ENCODE measurements at places on chromosomes 13 and 19.

- peaks cover 50% of the 10 kb centered on the region for H3K4me1 ChIP-seq
- H3K36me3 ChIP-seq = peaks cover 3% of the 10 kb centered on the region
- H3K27me3 ChIP-seq = no peaks in the 10 kb centered on the region
- H3K27ac ChIP-seq = peak overlapping the region; percentile 94
- no peak overlapping the region for H3K4me3 ChIP-seq
These were observed 33.4 kb downstream of the ABCC4 start for GRCh38 chr13:95267662-95268342.

DNA sequence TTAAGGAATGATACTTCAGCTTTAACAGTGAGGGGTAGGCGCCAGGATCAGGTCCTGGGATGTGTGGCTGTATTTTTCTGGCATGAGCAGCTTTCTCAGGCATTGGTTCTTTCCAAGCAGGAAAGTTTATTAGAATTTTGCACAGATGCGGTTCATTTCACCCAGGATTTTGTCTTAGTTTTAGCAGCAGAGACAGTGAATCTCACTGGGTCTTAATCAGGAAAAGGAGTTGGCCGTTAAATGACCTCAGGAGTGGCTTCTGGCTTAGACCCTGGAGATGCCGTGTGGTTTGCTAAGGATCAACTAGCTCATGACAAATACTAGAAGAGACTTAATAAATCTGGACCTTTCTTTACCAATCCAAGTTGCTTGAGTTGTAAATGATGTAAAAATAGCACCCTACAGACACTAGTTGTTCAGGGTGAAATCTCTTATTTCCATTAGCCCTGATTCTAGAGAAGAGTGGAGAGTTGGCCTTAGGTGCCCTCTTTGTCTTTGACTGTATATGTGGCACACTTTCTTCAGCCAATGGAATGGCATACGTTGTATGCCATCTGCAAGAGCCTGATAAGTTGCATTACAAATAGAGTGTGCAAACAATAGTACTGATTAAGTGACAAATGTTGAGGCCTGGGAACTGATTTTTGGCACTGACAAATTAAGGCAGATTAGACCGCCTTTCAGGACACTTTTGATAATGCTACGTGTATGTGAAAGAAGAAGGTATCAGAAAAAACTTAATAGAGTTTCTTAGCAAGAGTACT lies 34.0 kb downstream of the LRCH1 start:
- H3K4me3 ChIP-seq = no peak overlapping the region
- no peaks in the 10 kb centered on the region for H3K27me3 ChIP-seq
- no peaks in the 10 kb centered on the region for H3K36me3 ChIP-seq
- DNase-seq = no peak
- H3K27ac ChIP-seq = no peak overlapping the region
- H3K4me1 ChIP-seq = peaks cover 64% of the 10 kb centered on the region

- H3K27ac ChIP-seq = no peak overlapping the region
- H3K4me3 ChIP-seq = no peak overlapping the region
- peaks cover 15% of the 10 kb centered on the region for H3K36me3 ChIP-seq
- H3K4me1 ChIP-seq = no peaks in the 10 kb centered on the region
These were observed 8.5 kb upstream of the EEF1AKMT1 start for GRCh38 chr13:20782116-20782708.

- DNase-seq = no peak
- peaks cover 51% of the 10 kb centered on the region for H3K4me1 ChIP-seq
- H3K27me3 ChIP-seq = peaks cover 4% of the 10 kb centered on the region
- H3K27ac ChIP-seq = peak within 1 kb of the TSS; percentile 93
- H3K4me3 ChIP-seq = peak within 1 kb of the TSS; percentile 81
These were observed at the start of gene CNOT3 for GRCh38 chr19:54137699-54138488. Gene CNOT3, plus strand, starts transcription at chr19:54137762. Its CDS starts 5,217 bp downstream, at chr19:54142979.

- peaks cover 16% of the 10 kb centered on the region for H3K4me1 ChIP-seq
- peak overlapping the region; percentile 93 for H3K27ac ChIP-seq
- no peak for DNase-seq
- H3K36me3 ChIP-seq = peaks cover 6% of the 10 kb centered on the region
These were observed 5.5 kb downstream of the IER2 start for GRCh38 chr19:13155472-13156359.

- no peak for DNase-seq
- H3K27me3 ChIP-seq = peaks cover 46% of the 10 kb centered on the region
- H3K27ac ChIP-seq = no peak overlapping the region
- no peak overlapping the region for H3K4me3 ChIP-seq
- H3K4me1 ChIP-seq = peaks cover 9% of the 10 kb centered on the region
These were observed 1.7 kb downstream of the SHANK1 start for GRCh38 chr19:50717891-50718254.

DNA sequence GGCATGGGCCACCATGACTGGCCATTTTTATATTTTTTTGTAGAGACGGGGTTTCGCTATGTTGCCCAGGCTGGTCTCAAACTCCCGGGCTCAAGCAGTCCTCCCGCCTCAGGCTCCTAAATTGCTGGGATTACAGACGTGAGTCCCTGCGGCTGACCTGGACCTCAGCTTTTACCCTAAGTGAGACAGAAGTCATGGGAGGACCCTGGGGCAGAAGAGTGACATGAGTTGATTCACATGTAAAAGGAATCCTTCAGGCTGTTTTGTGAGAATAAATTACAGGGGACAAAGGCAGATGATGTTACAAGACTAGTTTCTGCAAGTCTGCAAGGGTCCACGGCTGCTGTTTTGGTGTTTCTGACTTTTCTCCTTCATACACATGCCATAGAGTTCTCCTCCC lies 2.6 kb upstream of the BCAM start:
- DNase-seq = no peak
- peaks cover 26% of the 10 kb centered on the region for H3K4me1 ChIP-seq
- H3K27ac ChIP-seq = no peak overlapping the region
- H3K27me3 ChIP-seq = no peaks in the 10 kb centered on the region
- H3K4me3 ChIP-seq = no peak overlapping the region

DNA sequence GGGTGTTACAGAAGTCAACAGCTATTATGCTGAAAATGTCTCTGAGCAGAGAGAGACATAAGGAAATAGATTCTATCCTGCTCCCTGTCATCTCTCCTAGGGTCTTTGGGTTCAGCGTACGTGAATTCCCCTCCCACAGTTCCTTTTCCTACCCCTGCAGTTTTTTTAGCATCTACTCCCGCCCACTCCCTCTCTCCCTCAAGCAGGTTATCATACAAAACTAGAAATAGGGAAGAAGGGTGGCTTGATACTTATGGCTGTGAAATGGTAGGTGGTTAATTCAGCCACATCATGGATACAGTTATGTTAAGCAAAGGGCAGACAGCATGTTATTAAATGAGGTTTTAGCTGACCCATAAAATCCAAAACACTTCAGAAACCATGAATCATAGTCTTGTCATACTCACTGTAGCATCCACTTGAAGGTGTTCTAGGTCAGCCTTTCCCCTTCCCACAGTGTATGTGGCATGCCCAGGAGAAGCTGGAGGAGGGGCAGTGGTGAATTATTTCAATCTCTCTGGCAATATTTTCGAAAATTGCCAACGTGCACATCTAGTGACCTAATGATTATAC lies 236.8 kb upstream of the SERP2 start:
- H3K27me3 ChIP-seq = no peaks in the 10 kb centered on the region
- DNase-seq = no peak
- peaks cover 15% of the 10 kb centered on the region for H3K4me1 ChIP-seq
- no peak overlapping the region for H3K4me3 ChIP-seq

GRCh38 chr19:3733549-3734309 lies 25.5 kb downstream of the TJP3 start:
- H3K36me3 ChIP-seq = no peaks in the 10 kb centered on the region
- H3K4me1 ChIP-seq = no peaks in the 10 kb centered on the region
- H3K27ac ChIP-seq = no peak overlapping the region
- H3K4me3 ChIP-seq = no peak overlapping the region
- DNase-seq = no peak
- peaks cover 10% of the 10 kb centered on the region for H3K27me3 ChIP-seq

GRCh38 chr13:98484289-98485219 lies 92.4 kb downstream of the STK24 start:
- peak overlapping the region; percentile 99 for H3K27ac ChIP-seq
- peak overlapping the region; percentile 63 for H3K4me3 ChIP-seq
- no peaks in the 10 kb centered on the region for H3K36me3 ChIP-seq
- no peaks in the 10 kb centered on the region for H3K27me3 ChIP-seq
- H3K4me1 ChIP-seq = peaks cover 85% of the 10 kb centered on the region

DNA sequence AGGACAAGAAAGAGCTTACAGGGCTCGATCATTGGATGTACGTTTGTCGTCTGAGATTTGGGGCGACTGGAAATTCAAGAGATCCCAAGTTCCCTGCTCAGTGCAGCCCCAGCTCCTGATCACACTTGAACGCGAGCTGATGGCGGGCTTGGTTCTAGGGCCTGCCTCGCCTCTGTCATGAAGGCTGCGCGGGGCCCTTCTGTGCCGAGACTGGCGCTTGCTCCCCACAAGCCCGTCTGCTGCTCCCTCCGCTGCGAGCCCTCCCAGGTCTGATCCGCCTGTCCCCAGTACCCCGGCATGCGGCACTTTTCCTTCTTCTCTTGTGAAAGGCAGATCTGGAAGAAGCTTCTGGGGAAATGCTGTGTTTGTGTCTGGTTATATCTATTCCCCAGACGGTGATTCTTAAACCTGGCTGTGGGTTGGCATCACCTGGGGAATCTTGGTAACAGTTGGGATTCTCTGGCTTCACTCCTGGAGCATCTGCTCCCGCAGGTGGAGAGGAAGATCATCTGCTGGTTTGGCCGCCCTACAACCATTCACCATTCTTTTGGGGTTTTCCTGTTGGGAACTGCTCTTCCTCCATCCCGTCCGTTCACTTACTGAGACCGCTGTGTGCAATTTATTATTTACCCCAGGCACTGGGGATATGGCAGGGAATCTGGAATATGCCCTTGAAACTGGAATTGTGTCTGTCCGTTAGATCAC lies 43.6 kb downstream of the SIPA1L3 start:
- peaks cover 14% of the 10 kb centered on the region for H3K4me1 ChIP-seq
- DNase-seq = no peak
- H3K27me3 ChIP-seq = no peaks in the 10 kb centered on the region
- H3K27ac ChIP-seq = no peak overlapping the region

- no peaks in the 10 kb centered on the region for H3K4me1 ChIP-seq
- H3K27me3 ChIP-seq = no peaks in the 10 kb centered on the region
- H3K36me3 ChIP-seq = no peaks in the 10 kb centered on the region
- no peak overlapping the region for H3K27ac ChIP-seq
- no peak overlapping the region for H3K4me3 ChIP-seq
These were observed 491.0 kb downstream of the SLITRK5 start for GRCh38 chr13:88162076-88162702.

GRCh38 chr13:28001837-28002473 lies 13.5 kb upstream of the URAD start:
- H3K27me3 ChIP-seq = peaks cover 6% of the 10 kb centered on the region
- H3K36me3 ChIP-seq = no peaks in the 10 kb centered on the region
- no peak for DNase-seq
- H3K4me3 ChIP-seq = no peak overlapping the region

- peaks cover 19% of the 10 kb centered on the region for H3K36me3 ChIP-seq
- no peak overlapping the region for H3K4me3 ChIP-seq
- DNase-seq = no peak
- H3K27ac ChIP-seq = no peak overlapping the region
- H3K27me3 ChIP-seq = no peaks in the 10 kb centered on the region
These were observed 7.3 kb downstream of the ADPRHL1 start for GRCh38 chr13:113445791-113446487.

DNA sequence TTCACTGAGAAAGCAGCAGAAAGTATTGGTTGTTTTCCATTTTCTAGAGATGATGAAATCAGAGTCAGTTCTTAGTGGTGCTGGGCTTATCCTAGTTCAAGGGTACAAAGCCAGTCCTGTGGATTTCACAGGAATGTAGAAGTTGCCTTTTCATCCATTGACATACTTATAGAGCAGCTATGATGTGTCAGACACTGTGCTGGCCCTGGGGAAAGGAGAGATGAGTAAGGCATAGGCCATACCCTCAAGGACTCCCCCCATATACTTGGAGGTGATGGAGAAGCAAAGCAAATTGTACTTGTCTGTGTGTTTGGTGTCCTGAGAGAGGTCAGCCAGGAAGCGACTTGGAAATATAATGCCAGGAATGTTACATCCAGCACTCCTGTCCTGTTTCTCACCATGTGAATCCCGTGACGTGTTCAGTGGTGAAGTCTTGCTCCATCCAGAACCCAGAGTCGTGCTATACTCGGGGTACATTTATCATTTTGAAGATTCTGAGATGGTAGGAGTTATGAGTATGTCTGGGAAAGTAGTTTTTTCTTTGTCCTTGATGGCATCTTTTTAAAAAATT lies 22.6 kb downstream of the ERCC5 start:
- no peak overlapping the region for H3K4me3 ChIP-seq
- H3K36me3 ChIP-seq = peaks cover 36% of the 10 kb centered on the region
- DNase-seq = no peak
- no peaks in the 10 kb centered on the region for H3K27me3 ChIP-seq

DNA sequence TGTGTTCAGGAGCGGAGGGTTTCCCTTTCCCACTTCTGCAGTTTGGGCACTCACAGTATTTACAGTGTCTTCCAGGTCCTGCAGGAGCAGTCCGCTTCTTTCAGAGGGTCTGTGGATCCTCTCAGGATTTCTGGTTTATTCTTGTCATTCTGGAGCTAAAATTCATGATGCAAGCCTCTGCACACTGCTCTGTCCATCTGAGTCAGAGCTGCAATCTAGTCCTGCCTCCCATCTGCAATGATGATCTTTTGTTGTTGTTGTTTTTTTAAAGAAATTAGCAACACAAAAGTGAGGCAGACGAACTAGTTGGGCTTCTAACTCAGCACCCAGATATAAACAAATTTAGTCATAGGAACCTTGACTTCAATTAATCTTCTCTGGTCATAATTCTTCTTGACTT lies 86.5 kb downstream of the DLEU7 start:
- no peaks in the 10 kb centered on the region for H3K27me3 ChIP-seq
- peak overlapping the region; percentile 85 for H3K27ac ChIP-seq
- no peak overlapping the region for H3K4me3 ChIP-seq
- no peak for DNase-seq

GRCh38 chr13:40466272-40466671 lies 200.2 kb downstream of the FOXO1 start:
- H3K27ac ChIP-seq = no peak overlapping the region
- no peak for DNase-seq
- H3K27me3 ChIP-seq = no peaks in the 10 kb centered on the region
- H3K4me1 ChIP-seq = no peaks in the 10 kb centered on the region
- H3K36me3 ChIP-seq = no peaks in the 10 kb centered on the region
- no peak overlapping the region for H3K4me3 ChIP-seq

DNA sequence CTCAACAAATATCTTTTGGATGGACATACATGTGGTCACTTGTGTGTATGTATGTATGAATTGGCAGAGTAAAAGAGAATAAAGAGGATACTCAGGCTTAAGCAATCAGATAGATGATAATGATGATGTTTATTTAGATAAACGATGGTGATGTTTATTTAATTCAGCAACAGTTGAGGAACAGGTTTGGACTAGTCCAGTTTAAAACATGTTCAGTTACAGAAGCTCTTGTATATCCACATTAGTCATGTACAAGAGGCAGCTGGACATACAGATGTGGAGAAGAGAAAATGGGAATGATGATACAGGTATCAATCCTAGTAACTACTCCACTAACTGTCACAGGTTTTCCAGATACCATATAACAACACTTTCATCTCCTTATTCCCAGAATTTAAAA lies 232.1 kb downstream of the DIAPH3 start:
- no peaks in the 10 kb centered on the region for H3K4me1 ChIP-seq
- no peak overlapping the region for H3K27ac ChIP-seq
- peaks cover 17% of the 10 kb centered on the region for H3K36me3 ChIP-seq
- no peak overlapping the region for H3K4me3 ChIP-seq
- no peak for DNase-seq

GRCh38 chr19:45071969-45072790 lies 4.1 kb downstream of the ZNF296 start:
- no peaks in the 10 kb centered on the region for H3K27me3 ChIP-seq
- no peak overlapping the region for H3K27ac ChIP-seq
- DNase-seq = no peak
